ENCODE measurements at places on chromosomes 6 and 20.

DNA sequence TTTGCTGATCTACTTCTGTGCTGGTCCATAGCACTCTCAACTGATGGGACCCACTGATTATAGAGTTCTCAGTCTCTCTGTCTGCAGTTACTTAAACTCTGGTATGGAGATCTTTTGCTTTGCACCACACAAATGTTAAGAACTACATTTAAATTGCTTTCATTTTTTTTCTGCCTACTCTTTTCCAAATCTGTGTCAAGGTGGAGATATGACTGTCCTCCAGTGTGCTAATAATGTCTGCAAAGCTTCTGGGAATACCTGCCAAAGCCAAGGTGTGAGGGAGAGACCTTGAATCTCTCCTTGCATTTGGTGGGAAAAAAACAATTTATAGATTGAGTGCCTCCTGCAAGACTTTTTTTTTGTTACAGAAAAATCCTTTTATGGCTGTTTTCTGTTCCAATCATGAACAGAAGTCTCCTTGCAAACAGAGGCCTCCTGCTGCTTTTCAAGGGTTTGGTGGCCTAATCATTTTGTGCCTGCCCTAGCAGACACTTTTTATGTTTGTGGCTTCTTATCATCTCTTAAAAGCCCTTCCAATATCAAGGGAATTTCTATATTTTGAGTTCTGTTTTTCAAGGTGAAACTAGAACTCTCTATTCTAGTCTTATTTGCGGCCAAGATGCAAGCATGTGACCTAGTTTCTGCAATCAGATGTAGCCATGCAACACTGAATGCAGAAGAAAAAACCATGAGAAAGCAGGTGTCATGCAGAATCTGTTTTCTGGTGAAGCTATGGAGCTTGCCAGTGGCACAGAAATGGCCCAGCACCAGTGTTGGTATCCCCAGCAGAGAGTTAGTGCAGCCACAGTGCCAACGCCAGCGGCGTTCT, 23.2 kb upstream of the AKIRIN2 start:
- DNase-seq = no peak

DNA sequence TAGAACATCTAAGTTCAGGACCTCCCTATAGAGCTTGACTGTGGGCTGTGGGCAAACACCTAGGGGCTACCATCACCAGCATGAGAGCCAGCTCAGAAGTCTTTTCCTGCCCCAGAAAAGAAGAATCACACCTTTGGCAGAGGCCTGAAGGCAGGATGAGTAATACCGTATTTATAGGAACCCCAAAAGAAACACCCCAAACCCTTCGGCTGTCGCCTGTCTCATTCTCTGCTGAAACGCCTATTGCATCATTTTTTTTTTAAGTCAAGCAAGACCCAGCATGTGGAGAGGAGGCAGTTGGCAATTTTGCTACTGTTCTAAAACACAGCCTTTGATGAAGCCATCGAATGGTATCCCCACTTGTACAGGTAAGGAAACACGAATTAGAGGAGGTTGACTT, 436.4 kb downstream of the TFAP2A start:
- no peak for DNase-seq

DNA sequence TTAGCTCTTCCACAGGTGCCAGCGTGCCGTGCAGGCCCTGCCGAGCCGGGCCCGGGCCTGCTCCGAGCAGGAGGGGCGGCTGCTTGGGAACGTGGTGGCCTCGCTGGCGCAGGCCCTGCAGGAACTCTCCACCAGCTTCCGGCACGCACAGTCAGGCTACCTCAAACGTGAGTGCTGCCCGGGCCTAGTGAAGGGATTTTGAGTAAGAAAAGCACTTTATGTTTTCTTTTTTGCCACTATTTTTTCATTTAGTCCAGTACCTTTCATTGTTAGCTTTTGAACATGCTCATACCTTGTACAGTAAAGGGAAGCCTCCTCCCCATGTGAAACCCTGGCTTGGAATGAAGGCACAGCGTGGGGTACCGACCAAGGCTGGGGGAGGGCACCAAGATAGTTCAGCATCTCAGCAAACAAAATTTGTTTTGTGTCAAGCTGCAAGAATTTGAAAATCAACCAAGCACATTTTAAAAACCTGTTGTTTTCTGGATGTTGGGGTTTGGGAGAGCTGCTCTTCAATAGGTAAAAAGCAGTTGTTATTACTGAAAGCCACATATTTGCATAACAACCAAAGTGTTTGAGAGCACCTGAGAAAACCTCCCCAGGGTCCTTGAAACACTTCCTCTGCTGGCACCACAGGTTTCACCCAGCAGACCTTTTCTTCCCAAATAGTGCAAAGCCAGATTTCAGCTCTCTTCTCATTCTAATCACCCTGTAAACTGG, 18.4 kb downstream of the STX16 start:
- no peak for DNase-seq

DNA sequence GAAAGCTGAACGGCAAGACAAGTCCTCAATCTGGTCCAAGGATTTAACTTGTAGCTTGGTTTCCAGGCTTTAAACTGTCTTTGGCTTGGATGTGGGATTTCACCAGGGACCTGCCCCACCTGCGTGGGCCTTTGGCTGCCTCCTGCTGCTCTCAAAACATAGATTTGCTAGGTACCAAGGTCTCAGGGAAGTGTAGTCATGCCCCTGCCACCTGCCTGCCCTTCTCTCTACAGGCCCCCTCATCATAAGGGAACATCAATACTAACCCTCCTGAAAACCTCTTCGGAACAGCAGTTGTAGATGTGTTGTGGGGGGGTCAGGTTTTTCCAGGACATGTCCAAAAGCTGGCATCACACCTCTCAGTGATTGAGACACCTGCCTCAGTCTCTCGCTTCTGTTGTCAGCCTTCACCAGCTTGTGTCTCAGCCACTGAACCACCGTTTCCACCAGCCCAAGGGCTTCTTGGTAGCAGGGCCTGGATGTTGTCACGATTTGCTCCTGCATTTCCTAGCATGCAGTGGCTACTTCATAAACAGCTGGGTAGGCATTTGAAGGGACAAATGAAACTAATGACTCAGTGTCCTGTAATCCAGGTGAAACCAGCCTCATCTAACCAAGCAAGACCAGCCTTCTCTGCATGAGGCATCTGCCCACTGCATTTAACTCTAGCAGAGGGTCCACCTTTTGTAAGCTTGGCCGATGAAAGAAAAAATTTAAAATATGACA, 141.6 kb upstream of the THBS2 start:
- DNase-seq = no peak

- DNase-seq = no peak
Measured at GRCh38 chr6:44828780-44829179, 441.3 kb downstream of the CDC5L start.

GRCh38 chr20:16167423-16168130, 405.7 kb downstream of the KIF16B start:
- DNase-seq = no peak

GRCh38 chr6:140401761-140402160, 1027.3 kb upstream of the CITED2 start:
- DNase-seq = no peak

DNA sequence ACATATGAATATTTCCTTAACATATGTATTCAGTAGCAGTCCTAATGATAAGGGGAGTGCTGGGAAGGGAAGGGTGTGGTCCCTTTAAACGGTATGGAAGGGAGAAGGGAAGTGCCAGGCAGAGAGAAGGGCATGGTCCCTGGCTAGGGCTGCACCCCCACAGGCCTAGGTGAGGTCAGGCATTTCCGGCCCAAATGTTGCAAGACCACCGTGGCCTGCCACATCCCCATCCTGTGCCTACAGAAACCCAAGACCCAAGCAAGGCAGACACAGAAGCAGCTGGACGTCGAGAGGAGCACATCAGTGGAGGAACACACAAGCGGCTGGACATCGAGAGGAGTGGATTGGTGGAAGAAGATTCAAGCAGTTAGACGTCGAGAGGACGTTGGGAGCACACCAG, 5.9 kb downstream of the RRAGD start:
- no peak for DNase-seq

- DNase-seq = no peak
Measured at GRCh38 chr20:12171923-12172524, 254.3 kb downstream of the BTBD3 start.

DNA sequence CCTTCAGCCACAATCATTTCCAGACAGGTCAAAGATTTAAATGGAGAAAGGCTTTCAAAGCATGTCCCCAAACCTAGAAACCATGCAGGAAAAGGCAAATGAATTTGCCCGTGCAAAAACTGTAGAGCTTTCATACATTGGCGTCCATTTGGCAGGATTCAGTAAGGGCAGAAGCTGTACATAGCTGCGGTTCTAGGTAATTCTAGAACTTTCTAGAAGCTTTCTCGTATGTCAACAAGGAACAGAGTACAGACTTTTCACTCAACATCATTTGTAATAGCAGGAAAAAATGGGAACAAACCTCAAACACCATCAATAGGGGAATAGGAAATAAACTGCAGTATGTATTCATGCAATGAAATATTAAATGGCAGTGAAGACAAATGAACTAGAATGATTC, 11.1 kb upstream of the MAPK13 start:
- DNase-seq = no peak

- DNase-seq = no peak
Measured at GRCh38 chr6:151436300-151436699, 15.6 kb downstream of the RMND1 start.

DNA sequence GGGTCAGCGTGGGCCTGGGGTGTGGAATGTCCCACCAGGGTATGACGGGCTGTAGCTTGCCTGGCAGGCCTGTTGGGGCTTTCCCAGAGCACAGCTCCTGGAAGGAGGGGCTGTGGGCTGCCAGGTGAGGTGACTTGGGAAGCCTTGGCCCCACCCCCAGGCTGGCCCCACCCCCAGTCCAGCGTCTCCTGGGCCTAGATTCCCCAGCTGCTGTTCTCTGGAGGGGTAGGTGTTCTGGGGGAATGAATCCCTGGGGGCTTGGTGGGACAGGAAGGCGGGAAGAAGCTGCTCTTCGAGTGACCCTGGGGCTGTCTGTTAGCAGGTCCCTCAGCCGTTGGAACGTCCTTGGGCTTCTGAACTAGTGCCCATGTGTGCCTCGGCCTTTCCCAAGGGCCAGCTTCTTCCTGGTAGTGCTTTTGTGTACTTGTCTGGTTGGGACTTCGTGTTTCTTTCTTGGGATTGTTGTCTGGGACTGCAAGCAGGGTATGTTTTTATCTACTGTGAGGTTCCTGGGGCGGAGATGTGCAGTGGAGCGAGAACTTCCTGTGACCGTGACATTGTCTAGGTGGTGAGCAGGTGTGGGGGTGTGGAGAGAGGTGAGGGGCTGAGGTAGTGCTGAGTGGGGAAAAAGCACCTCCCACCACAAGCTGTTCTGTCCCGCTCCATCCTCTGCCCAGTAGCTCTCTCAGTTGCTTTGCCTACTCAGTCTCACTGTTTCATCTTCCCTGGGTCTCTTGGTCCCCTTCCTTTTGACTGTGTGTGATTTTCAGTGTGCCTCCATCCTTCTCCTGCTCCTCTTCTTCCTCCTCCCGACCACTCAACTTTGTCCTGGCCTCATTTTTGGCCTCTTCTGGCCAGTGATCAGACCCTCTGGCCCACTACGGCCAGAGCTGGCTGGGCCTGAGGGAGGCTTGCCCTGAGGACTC, 1.3 kb upstream of the DDR1 start:
- peak; percentile 38 for DNase-seq

- DNase-seq = peak; percentile 74
Measured at GRCh38 chr6:32933661-32934085, 7.2 kb downstream of the HLA-DMB start.
